ENCODE measurements at places on chromosomes 4 and X.

DNA sequence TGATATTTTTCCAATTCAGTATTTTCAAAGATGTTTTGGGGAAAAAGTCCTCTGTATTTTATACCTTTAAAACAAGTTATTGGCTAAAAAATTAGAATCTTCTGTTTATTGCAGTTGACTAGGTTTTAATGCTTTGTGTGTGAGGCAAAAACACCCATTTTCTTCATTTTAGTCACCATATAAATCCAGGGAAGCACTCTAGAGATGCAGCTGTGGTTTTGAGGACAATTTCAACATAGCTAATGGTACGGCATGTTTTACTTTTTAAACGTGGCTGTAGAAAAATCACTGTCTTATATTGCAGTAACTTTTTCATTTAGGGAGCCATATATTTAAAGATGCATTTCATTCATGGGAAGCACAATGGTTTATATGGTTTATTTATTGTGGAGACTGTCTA, 129.1 kb upstream of the PITX2 start:
- no peak for DNase-seq

GRCh38 chr4:79603681-79604080, 195.7 kb upstream of the GK2 start:
- no peak for DNase-seq

DNA sequence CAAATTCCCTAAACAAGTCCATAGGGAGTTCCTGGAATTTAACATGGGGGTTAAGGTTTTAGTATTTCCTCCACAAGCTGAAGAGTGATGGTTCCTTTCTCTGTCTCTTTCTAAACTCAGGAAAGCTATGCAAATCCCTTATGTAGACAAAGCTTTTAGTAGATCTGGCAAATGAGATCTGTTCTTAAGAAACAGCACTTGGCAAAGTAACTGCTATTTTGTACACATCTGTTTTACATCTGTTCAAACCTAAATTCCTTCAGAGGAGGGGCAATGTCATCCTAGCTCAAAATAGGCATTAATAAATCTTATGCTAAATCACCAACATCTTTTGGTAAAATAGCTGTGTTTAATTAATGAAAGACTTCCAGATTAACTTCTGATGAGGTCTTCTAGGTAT, 137.8 kb upstream of the TBC1D9 start:
- no peak for DNase-seq

GRCh38 chrX:142977128-142977914, 48.4 kb upstream of the SPANXN4 start:
- no peak for DNase-seq

GRCh38 chr4:101127176-101127790, 220.0 kb downstream of the PPP3CA start:
- DNase-seq = no peak

DNA sequence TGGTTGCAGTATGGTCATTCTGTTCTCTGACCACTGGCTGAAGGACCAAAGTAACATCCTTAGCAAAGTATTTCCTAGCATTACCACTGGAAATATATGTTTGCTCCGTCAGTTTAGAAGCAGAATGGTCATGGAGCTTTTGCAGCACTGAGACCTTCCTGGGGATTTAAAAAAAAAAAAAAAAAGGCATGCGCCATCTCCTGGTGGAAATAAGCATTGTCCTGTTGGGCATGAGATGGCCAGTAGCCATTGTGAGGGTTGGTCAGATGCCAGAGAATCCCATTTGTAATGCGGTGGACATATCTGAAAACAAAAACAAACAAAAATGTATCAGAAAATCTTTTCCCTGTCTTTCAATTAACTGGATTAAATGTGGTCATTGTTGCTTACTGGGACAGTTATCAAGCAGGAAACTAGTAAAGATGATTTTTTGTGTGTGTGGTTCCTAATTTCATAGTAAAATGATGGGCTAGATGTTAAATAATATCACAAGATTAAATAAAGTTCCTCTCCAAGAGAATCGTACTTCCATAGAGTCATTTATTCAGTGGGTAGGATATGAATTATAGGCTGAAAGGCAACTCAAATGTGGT, 139.6 kb downstream of the SOWAHB start:
- DNase-seq = no peak

DNA sequence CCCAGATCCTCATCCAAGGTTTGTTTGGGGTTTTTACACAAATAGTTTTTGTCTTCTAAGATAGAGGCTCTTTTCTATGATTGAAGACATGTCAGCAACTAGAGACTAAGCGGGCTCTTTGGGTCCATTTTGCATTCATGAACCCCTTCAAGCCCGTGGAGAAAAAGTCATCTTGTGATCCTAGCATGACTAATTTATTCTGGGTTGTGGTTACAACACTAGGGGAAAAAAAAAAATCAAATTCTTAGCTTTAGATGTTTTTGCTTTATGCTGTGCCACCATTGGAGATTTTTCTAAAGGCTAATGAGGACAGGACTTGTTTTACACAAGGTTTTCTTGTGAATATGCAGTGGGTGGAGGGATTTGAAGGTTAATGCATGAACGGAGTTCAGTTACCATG, 440.0 kb downstream of the PCDH7 start:
- no peak for DNase-seq

DNA sequence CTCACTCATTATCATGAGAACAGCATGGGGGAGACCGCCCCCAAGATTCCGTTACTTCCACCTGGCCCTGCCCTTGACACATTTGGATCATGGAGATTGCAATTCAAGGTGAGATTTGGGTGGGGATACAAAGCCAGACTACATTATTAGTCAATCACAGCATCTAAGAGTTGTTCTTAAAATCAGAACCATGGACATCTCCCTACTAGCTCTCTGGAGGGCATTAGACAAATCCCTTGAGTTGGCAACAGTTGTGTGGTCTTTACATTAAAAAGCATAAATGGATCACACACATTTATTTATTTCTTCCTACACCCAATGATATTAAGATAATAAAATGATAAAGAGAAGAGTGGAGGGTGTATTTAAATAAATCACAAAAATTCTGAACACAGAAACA, 262.8 kb upstream of the VCX start:
- DNase-seq = no peak

DNA sequence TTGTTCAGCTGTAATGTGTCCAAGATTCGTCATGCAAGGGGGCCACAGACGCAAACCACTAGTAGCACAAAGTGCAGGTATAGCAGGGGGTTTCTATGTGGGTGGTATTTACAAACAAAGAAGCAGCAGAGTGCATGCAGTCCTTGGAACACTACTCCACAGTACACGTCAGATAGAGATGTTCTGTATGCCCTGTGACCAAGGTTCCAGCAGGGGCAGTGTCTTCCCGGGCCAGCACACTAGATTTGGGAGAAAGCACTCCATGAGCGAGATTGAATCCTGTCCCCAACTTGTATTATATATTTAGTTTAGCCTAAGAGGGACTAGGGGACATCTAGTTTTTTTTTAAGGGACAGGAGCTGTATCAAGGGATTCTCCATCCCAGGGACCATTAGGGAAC, 54.4 kb upstream of the ESX1 start:
- DNase-seq = no peak

GRCh38 chrX:43958529-43958928, 14.7 kb downstream of the NDP start:
- no peak for DNase-seq

DNA sequence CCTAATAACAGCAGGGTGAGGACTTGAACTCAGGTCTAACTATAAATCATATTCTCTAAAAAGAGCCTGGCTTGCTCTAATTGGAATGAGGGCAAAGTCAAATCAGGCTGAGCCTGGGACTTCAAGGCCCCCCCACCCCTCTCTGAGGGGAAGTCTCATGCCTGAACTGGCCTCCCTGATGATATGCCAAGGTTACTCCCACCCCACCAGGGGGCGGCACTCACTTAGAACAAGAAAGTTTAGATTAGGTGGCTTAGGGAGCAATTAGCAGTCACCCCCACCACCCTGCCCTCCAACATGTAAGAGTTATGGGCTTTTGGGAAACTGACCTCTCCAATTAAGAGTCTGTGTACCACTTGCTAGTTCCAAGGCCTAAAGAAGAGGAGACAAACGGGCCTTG, 2.7 kb downstream of the FOXO4 start:
- peak; percentile 52 for DNase-seq

GRCh38 chr4:130029442-130029841, 933.5 kb downstream of the C4orf33 start:
- DNase-seq = no peak

GRCh38 chr4:12595986-12596385, 888.2 kb downstream of the RAB28 start:
- DNase-seq = no peak

DNA sequence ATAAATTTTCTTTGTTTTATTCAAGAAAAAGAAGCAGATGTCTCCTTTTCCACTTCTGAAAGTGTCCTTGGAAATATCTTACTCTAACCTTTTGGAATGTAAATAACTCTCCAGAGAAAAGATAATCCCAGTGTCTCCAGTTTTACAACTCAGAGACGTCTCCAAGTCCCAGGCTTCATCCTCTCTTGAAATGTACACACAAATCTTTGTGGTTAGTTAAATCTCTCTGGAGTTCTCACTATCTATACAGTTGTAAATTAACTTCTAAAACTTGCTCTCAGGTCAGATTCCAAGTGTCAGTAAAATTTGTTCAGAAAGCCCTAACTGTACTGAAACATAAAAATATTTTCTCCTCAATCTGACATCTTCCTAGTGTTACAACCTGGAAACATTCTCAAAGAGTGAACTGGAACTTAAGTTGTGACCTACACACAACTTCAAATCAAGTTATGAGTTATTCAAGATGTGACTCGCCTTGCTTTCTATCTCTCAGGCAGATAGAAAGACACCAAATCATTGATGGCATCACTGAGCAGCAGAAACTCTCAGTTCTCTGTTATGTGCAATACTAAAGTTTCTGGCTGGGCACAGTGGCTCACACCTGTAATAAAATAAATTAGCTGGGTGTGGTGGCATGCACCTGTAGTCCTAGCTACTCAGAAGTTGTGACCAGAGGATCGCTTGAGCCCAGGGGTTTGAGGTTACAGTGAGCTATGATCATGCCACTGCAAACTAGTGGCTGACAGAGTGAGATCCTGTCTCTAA, 284.2 kb downstream of the RCHY1 start:
- no peak for DNase-seq

GRCh38 chr4:21915761-21916160, 32.8 kb downstream of the KCNIP4 start:
- no peak for DNase-seq

- no peak for DNase-seq
Observed at GRCh38 chr4:133960975-133961374, 240.6 kb downstream of the PABPC4L start.

DNA sequence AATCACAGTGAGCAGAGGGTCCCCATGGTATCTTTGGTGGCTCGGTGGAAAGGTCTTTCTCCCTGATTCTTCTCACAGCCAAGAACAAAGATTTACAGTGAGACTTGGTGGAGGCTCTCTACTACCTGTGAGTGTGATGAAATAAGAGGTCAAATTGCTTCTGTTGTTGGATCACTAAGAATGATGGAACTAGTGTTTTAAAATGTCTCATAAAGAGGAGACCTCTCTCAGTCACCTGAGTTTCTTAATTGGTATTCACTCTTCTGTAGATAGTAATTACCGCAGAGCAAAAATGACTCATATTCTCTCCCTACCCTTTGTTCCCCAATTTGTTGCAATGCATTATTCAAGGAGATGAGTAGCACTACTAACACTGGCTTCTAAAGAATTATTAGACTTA, 100.9 kb upstream of the TBC1D9 start:
- DNase-seq = no peak

- no peak for DNase-seq
Observed at GRCh38 chr4:37765741-37766140, 60.7 kb upstream of the PGM2 start.

DNA sequence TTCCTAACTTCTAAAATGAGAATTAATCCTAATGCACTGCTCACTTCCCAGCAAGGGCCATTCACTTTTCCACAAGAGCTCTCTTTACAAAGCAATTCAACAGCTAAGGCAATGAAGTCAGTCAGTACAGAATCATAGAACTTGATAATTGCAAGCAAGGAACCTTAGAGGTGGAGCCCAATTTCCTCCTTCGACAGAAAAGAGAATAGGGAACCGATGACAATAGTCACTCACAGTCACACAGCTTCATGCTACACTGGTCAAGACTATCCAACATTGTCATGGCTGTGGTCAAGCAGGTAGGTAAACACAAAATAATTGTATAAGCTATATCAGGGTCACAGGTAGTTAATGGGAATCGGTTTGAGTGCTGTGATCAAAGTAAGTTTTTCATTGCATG, 90.0 kb downstream of the ELOVL6 start:
- no peak for DNase-seq

- no peak for DNase-seq
Observed at GRCh38 chr4:95957054-95957453, 117.2 kb downstream of the PDHA2 start.

DNA sequence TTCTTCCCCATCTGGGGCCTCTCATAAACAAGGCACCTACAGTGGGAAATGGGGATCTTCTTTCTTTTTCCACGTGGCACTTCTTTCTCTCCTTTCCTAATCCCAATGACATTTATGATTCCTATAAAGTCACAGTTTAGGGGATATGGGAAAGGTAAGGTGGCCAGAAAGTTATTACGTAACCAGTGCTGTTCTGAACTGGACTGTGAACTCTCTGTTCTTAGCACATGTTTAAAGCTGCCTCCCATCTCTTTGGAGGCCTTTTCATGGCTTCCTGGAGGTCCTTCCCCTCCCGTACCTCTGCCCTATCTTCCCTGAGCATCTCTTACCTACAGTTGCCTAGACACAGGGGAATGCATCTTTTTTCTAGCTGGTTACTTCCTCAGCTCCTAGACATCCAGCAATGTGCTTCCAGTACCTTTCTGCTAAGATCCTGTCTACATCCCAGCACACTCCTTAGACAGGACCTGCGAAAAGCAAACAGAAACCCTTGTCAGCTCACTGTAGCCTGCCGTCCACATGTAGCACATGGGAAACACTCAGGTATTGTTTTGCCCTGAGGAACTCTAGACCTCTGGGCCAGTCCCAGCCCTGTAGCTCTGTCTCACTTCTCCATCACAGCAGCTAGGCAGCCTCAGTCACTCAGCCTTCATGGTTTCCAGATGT, 195.4 kb downstream of the NWD2 start:
- DNase-seq = no peak

GRCh38 chr4:122890147-122890795, 32.1 kb downstream of the NUDT6 start:
- DNase-seq = no peak

GRCh38 chr4:42488554-42488953, 91.3 kb downstream of the SHISA3 start:
- DNase-seq = no peak

- DNase-seq = peak; percentile 4
Observed at GRCh38 chrX:14673764-14674163, 144.4 kb downstream of the GLRA2 start.

Measured in activated T-cell treated with anti-CD3 and anti-CD28 coated beads for 48 hours (primary cell).